ENCODE measurements at places on chromosomes 2 and 18. TPM values are rescaled to one million over a fixed set of nuclear protein-coding genes. Genes with fewer than 3 reads are reported as not detected.
A peak's percentile ranks its signal among the peaks of the same experiment; 100 is the strongest.

DNA sequence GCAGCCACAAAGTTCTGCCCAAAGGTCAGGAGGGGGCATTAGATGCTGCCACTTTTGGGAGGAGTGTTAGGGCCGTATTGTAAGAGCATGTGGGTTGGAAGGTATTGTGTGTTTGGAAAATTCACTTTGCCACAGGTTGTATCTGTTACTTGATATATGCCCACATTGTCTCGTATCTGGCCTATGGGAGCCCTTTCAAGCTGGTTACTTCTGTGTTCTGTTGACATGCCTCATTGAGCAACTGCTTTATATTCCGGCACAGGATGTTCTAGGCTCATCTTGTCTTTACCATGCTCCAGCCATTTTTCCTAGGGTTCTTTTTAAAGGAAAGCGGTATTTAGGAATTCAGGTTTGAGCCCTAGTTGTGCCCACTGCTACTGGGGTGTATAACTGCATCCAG lies 6.0 kb downstream of the ADNP2 start:
- DNase-seq, result no peak

DNA sequence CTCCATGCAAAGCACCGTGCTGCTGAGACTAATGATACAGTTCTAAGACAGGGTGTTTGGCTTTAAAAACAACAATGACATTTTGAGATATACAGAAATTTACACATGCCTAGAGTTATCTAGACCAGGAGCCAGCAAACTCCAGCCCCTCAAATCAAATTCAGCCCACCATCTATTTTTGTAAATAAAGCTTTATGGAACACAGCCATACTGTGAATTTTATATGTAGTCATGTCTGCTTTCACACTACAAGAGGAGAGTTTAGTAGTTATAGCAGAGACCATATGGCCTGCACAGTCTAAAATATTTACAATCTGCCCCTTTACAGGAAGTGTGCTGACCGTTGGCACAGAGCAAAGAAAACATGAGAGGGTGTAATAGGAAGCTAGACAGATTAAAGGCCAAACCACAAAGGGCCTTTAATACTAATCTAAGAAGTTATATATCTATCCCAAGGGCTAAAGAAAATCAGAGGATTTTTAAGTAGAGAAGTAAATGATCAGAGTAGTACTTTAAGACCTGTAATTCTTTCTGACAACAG lies 39.4 kb downstream of the NBAS start:
- no peak for DNase-seq

DNA sequence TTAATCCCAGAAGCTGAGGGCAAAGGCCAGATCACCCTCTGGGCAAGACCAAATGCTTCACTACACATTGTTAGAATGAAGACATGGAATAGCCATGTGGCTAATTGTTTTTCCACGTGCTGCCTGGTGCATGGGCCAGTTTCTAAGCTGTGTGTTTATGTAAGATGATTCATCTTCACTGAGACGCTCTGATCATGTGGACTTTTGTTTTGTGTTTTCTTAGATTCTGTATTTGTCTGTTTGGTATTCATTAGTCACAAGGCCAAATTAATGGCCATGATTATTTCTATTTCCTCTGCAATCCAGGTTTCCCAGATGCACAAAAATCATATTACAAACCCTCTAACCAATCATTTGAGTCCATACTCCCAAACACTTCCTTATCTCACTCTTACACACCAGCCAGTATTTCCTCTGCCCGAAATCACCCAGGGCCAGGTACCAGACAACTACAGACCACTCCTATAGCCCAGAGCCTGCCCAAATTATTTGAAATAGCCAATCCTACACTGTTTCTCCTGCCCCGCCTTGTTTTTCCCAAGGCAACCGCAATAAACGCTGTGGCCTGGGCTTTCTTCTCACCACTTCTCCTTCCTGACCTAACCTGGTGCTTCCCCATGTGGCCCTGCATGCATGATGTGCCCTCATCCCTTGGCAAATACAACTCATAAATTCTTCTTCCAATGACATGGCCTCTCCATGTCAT lies 94.2 kb upstream of the SP3 start:
- no peak for DNase-seq

DNA sequence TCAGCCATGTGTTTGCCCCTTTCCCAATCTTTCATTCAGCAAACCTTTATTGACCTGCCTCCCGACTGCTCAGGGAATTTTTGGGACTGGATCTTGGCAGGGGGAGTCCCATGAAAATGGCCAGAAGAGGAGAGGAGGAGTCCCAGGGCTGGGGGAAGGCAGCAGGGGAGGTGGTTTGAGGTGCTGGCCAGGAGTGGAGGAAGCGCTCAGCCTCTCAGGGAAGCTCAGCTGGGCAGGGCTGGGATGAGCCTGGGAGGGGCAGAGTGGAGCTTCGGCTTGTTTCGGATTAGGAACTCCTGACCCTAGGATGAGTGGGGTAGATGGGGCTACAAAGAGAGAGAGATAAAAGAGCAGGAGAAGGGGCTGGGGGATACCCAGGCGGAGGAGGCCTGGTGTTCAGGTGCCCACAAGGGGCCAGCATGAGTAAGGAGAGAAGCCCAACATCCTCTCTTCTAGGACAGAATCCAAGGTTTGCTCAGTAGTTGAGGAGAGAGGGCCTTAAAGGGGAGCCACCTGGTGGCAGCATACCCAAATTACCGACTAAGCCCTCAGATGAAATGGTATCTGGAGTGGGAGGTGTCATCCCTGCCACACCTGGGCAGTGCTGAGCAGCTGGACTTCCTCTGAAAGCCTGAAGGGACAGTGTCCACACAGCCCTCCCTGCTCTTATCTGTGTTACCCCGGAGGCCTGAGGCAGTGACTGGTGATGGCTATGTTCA lies 91.1 kb downstream of the INHBB start:
- no peak for DNase-seq

Gene GPD2
- 2.0 TPM for total RNA-seq

Gene GPR55
- not detected for total RNA-seq

DNA sequence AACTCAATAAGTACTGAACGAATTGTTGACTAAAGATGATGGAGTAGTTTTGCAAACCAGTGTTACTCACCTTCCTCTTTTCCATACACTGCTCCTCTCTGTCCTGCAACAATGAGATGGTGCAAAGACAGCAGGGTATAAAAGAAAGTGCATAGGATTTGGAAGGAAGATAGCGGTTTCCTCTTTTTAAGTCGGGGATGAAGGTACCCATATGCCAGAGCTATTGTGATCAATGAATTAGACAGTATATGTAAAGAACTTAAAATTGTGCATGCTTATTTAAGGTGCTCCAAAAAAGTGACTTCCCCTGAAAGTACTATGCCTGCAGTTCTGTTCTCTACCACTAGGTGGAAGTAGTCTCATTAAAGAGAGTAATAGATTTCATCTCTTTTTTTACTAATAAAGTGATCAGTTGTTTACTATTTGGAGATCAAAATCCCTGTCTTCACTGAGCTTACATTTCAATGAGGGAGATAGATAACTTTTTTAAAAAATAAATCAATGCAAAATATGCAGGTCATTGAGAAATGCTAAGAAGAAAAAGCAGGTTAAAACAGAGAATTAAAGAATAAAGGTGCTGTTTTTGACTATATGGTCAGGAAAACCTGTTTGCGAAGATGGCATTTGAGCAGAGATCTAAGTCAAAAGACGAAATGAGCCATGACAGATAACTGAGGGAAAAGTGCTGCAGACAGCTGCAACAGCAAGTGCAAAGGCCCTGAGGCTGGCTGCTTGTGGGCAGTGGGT lies 339.7 kb upstream of the SLC14A2 start:
- DNase-seq, result no peak

DNA sequence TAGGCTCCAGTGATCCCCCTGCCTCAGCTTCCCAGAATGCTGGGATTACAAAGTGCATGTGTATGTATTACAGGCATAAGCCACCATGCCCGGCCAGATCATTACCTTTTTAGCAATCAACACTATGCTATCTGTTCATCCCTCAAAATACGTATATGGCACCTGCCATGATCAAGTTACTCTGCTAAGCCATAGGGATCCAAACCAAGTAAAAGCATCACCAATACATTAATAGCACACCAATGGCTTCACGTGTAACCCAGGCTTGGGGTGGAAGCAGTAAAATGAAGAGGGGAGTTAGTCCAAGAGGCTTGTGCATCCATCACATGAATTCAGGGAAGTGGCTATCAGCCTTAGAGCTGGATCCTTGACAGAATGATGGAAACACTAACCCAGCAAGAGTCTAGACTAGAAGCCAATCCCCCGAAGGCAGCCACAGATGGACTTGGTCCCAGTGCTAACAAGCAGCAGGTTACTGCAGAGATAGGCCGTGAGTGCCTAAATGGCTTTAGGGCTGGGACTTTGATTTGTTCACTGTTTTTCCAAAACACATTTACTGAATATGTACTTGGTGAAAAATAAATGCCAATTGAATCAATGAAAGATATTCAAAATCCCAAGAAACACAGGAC lies 11.3 kb downstream of the HDLBP start:
- no peak for DNase-seq

- DNase-seq, result no peak
Observed at GRCh38 chr2:31371691-31372090, 42.9 kb downstream of the XDH start.

- DNase-seq, result peak; percentile 18
Observed at GRCh38 chr18:24659827-24660720, 199.6 kb downstream of the HRH4 start.

Gene CCDC74B
- total RNA-seq, result 4.6 TPM

- peak; percentile 19 for DNase-seq
Observed at GRCh38 chr18:61502472-61502871, 169.2 kb downstream of the CDH20 start.

DNA sequence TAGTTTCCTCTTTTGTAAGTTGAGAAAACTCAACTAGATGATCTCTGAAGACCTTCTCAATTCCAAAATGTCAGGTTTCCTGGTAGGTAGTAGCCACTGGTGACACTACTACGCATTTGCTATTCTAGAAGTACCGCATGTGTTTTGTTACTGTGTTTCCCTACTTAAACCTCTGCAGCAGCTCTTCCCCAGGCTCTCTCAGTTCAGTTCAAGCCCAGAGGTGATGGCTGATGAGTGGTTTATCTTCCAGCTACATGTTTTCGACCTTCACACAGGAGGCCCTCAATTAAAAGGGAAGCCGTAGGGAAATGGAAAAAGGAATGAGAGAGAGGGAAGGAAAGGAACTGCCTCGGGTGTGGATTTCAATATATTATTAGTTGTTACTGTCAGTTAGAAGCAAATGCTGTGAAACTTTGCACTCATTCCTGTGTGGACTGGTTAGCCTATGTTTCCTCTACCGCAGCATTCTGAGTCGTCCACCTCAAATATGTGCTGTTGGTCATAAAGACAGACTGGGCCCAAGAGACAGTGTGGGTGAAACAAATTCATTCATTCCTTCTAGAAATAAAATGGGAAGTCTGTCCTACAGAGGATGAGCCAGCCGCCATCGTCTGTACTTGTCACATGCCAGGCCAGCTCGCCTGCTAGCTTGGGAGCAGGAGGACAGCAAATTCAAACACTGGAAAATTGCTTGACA lies 455.2 kb upstream of the RAB12 start:
- DNase-seq, result no peak

DNA sequence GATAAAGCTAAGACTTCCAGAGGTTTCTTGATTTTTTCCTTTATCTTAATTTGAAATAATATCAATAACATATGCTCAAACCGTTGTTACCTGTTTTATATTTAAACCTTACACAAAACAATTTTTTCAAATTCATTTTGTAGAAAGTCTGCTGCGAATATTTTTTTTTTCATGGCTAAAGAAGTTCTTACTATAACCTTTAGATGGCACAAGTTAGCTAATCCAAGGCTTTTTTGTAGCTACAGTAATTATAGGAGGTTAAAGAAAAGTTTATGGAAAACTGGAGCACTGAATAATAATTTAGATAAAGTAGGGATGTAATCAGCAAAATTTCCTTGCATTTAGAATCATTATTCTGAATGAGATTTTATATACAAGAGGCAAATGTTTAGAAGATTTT lies 78.0 kb upstream of the PNPT1 start:
- DNase-seq, result no peak

Gene PRKAG3
- total RNA-seq, result not detected

Gene FAM124B
- total RNA-seq, result 7.9 TPM

Gene IL1B
- total RNA-seq, result not detected

DNA sequence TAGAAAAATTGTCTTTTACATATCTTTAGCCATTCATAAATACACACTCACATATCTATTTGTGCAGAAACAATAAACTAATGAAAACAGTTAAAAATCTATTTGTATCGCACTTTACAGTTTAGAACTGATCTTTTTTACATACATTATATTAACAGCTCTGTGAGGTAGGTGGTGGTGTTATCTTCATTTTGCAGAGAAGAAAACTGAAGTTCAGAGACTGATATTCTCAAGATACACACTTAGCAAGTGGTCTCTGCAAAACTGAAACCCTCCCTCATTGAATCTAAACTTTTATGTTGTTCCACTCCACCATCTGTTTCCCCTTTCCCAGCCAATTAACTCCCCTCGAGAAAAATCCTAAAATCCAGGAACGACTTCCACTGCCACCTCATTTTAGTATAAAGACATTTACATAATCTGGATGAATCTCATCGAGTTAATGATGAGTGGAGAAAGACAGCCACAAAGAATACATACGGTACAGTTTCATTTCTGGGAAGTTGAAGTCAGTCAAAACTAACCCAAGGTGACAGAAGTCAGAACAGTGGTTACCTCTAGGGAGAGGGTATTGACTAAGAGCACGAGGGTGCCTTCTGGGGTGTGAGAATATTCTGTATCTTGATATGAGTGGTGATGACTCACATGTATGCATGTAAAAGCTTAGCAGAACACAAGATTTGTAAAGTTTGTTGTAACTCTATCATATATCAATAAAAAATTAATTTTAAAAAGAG lies 524.2 kb upstream of the TCF4 start:
- no peak for DNase-seq

Gene GPR45
- total RNA-seq, result not detected

Gene ASB18
- total RNA-seq, result not detected

DNA sequence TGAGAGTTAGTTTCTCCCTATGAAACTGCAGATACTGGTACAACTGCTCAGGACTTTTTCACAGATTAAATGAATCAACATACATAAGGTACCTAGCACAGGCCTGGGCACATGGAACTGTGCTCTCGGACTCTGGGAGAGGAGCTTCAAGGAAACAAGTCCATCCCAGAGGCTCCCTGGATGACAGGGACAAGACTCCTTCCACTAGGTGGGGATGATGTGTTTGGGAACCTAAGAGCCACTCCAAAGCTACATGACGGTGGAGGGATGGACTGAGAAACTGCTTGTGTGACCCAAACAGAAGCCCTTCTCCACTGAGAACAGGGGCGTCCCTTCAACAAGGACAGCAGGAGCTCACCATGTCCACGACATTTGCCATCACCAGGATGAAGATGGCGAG lies 37.1 kb downstream of the CENPO start:
- no peak for DNase-seq

GRCh38 chr2:82913566-82913965 lies 1545.5 kb downstream of the SUCLG1 start:
- no peak for DNase-seq

DNA sequence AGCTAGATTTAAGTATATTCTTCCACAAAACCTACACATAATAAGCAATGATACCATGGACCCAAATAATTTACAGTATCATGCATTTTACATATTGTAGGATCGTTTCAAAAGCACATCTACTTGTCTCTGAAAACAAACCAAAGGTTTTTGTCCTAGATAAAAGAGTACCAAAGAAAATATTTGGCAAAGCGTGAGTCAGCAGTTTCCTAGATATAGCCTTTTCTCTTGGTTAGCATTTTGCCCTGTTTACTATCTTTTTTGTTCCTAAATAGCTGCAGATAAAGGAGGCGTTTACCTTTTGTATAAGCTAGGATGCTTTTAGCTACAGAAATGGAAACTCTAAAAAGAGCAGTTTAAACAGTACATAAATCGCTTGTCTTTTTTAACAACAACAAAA lies 305.8 kb upstream of the GULP1 start:
- no peak for DNase-seq

- DNase-seq, result no peak
Observed at GRCh38 chr2:131085646-131086045, 7.6 kb downstream of the FAM168B start.

GRCh38 chr2:150041722-150042425 lies 445.6 kb downstream of the RND3 start:
- DNase-seq, result no peak
